Upper lobe of left lung (tissue), 6 donors: ENCODE measurements at places on chromosomes 6 and 20.
A peak's percentile ranks its signal among the peaks of the same experiment; 100 is the strongest.

DNA sequence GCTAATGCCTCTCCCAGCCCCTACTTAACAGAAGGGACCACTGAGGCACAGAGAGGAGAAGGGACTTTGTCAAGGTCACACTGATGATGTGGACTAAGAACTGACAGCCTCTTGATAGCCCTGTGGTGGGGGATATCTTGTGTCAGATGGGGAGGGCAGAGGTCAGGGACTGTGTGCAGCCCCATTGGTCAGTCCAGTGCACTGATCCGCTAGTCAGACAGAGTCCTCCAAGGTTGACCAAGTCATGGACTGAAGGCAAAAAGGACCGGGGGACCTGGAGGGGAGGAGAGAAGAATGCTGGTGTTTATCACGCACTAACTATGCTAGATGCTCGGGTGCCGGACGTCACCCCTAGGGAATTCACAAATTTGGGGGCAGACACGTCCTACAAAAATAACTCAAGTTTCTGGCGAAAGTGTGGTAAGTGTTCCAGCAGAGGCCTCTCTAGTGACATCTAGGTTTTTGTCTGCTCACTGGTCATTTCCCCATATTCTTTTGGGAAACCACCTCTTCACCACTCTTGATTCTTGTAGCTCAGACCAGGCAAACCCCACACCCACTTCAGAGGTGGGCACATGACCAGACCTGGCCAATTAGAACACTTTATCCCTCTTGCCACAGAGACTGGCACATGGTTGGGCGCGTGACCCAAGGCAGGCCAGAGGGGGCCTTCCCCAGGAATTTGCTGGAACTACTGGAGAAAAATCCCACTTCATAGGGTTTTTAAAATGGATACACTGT, 21.0 kb downstream of the TCF15 start:
- H3K36me3 ChIP-seq = no peaks in the 10 kb centered on the region
- no peaks in the 10 kb centered on the region for H3K27me3 ChIP-seq
- no peak overlapping the region for H3K27ac ChIP-seq
- H3K4me1 ChIP-seq = no peaks in the 10 kb centered on the region
- H3K4me3 ChIP-seq = no peak overlapping the region

GRCh38 chr6:26598267-26598666, 1.5 kb downstream of the ABT1 start:
- no peaks in the 10 kb centered on the region for H3K27me3 ChIP-seq
- DNase-seq = no peak
- H3K27ac ChIP-seq = no peak overlapping the region
- no peak overlapping the region for H3K4me3 ChIP-seq
- H3K4me1 ChIP-seq = peaks cover 10% of the 10 kb centered on the region

DNA sequence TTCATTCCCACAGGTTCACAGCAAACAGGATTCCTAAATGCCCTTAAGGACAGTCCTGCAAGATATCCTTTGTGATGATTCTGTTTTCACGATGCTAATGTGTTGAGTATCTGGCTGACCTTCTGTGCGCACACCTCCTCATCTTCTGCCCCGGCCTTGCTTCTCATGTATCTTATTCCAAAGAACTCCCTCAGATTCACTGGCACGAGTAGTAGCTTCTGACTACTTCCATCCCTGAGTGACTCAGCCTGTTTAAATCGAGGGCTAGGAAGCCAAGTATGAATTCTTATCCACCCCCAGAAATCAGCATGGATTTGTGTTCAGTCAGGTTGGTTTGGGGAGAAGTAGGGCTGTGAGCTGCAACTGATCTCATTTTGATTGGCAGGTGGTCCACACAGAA, 190.2 kb upstream of the SNX9 start:
- H3K27me3 ChIP-seq = no peaks in the 10 kb centered on the region
- no peak for DNase-seq
- no peak overlapping the region for H3K4me3 ChIP-seq
- peaks cover 4% of the 10 kb centered on the region for H3K4me1 ChIP-seq
- no peaks in the 10 kb centered on the region for H3K36me3 ChIP-seq

GRCh38 chr20:25437153-25437581, 29.7 kb downstream of the GINS1 start:
- H3K27me3 ChIP-seq = no peaks in the 10 kb centered on the region
- no peak for DNase-seq
- H3K4me1 ChIP-seq = no peaks in the 10 kb centered on the region
- H3K36me3 ChIP-seq = no peaks in the 10 kb centered on the region
- H3K27ac ChIP-seq = no peak overlapping the region
- H3K4me3 ChIP-seq = no peak overlapping the region

GRCh38 chr6:47687432-47687831, 10.9 kb upstream of the ADGRF4 start:
- no peak for DNase-seq
- no peaks in the 10 kb centered on the region for H3K27me3 ChIP-seq
- H3K36me3 ChIP-seq = no peaks in the 10 kb centered on the region
- no peak overlapping the region for H3K27ac ChIP-seq
- H3K4me3 ChIP-seq = no peak overlapping the region

GRCh38 chr6:34143196-34143883, 2.5 kb downstream of the GRM4 start:
- peaks cover 21% of the 10 kb centered on the region for H3K4me1 ChIP-seq
- H3K4me3 ChIP-seq = no peak overlapping the region
- H3K36me3 ChIP-seq = no peaks in the 10 kb centered on the region
- DNase-seq = no peak
- peaks cover 59% of the 10 kb centered on the region for H3K27me3 ChIP-seq

DNA sequence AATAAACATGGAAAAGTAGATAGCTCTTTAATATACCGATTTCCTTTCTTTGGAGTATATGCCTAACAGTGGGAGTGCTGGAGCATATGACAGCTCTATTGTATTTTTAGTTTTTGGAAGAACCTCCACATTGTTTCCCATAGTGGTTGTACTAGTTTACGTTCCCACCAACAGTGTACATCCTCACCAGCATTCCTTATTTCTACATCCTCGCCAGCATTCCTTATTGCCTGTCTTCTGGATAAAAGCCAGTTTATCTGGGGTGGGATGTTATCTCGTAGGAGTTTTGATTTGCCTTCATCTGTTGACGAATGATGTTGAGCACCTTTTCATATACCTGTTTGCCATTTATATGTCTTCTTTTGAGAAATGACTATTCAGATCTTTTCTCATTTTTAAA, 2.6 kb downstream of the MICA start:
- no peak for DNase-seq
- H3K4me3 ChIP-seq = no peak overlapping the region
- H3K27me3 ChIP-seq = no peaks in the 10 kb centered on the region
- H3K27ac ChIP-seq = no peak overlapping the region
- no peaks in the 10 kb centered on the region for H3K36me3 ChIP-seq

DNA sequence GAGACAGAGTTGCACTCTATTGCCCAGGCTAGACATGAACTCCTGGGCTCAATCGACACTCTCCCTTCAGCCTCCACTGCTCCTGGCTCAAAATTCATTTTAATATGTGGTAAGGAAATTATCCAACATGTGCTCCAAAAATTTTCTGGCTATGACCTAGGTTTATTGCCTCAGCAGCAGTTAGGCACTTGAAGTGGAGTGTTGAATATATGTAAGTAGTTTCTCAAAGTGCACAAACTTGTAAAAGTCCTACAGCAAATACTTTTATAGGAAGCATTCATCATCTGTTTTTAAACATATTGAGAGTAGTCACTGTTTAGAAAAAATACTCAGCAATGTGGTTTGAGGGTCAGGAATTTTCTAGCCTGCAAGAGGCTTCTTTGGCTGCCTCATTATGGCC, 13.2 kb downstream of the FILIP1 start:
- no peak overlapping the region for H3K4me3 ChIP-seq
- no peaks in the 10 kb centered on the region for H3K27me3 ChIP-seq
- peaks cover 5% of the 10 kb centered on the region for H3K4me1 ChIP-seq
- no peak for DNase-seq
- H3K27ac ChIP-seq = no peak overlapping the region

GRCh38 chr6:155143029-155143577, 120.7 kb upstream of the CLDN20 start:
- H3K27ac ChIP-seq = no peak overlapping the region
- no peak for DNase-seq
- H3K4me3 ChIP-seq = no peak overlapping the region
- no peaks in the 10 kb centered on the region for H3K27me3 ChIP-seq
- H3K4me1 ChIP-seq = peaks cover 9% of the 10 kb centered on the region

DNA sequence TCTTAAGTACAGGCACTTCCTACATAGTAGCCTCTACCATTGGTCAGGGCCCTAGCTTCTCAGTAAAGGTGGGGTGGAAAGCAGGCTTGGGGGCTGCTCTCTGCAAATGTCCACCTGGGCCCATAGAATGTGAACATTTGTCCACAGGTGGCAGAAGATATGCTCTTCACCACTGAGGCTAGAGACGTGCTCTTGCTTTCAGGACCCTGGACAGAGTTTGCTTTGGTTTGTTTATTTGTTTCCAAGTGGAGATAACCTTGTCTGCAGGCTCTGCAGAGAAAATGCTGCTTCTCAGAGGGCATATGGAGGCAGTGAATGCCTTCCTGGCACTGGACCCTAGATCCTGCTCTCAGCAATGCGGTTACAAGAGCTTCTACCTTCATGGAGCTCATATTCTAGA, 129.0 kb downstream of the F13A1 start:
- H3K36me3 ChIP-seq = no peaks in the 10 kb centered on the region
- no peak overlapping the region for H3K4me3 ChIP-seq
- no peak overlapping the region for H3K27ac ChIP-seq
- no peak for DNase-seq
- H3K4me1 ChIP-seq = no peaks in the 10 kb centered on the region

GRCh38 chr6:19664878-19665612, 172.1 kb upstream of the ID4 start:
- no peak overlapping the region for H3K4me3 ChIP-seq
- DNase-seq = no peak
- no peaks in the 10 kb centered on the region for H3K36me3 ChIP-seq
- no peak overlapping the region for H3K27ac ChIP-seq
- H3K4me1 ChIP-seq = no peaks in the 10 kb centered on the region

GRCh38 chr6:36641543-36641942, 37.0 kb upstream of the CDKN1A start:
- H3K4me1 ChIP-seq = peaks cover 8% of the 10 kb centered on the region
- H3K27ac ChIP-seq = no peak overlapping the region
- no peaks in the 10 kb centered on the region for H3K36me3 ChIP-seq
- DNase-seq = no peak
- H3K4me3 ChIP-seq = no peak overlapping the region

DNA sequence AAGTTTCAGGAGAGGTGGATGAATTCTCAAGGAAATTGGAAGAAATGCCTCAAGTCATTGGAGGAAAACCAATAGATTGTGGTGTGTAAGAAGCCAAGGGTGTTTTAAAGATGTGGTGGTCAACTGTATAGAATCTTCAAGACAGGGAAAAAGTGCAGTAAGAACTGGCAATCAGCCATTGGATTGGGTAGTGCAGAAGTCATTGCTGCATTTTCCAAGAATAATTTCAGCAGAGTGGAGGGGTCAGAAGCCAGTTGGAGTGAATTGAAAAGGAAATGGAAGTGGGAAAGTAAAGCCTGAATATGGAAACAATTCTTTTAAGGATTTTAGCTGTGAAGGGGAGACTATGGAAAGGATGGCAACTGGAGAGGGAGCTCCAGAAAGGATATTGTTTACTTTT, 128.2 kb upstream of the TMEM170B start:
- H3K27ac ChIP-seq = no peak overlapping the region
- no peaks in the 10 kb centered on the region for H3K36me3 ChIP-seq
- H3K27me3 ChIP-seq = no peaks in the 10 kb centered on the region
- peaks cover 15% of the 10 kb centered on the region for H3K4me1 ChIP-seq
- no peak overlapping the region for H3K4me3 ChIP-seq

GRCh38 chr20:5829241-5829809, 79.1 kb downstream of the SHLD1 start:
- H3K36me3 ChIP-seq = no peaks in the 10 kb centered on the region
- no peak for DNase-seq
- H3K27ac ChIP-seq = no peak overlapping the region
- no peaks in the 10 kb centered on the region for H3K27me3 ChIP-seq
- no peak overlapping the region for H3K4me3 ChIP-seq

GRCh38 chr6:119205911-119206618, 127.6 kb upstream of the FAM184A start:
- H3K4me3 ChIP-seq = no peak overlapping the region
- no peaks in the 10 kb centered on the region for H3K4me1 ChIP-seq
- peaks cover 10% of the 10 kb centered on the region for H3K36me3 ChIP-seq
- no peak for DNase-seq
- H3K27ac ChIP-seq = no peak overlapping the region

DNA sequence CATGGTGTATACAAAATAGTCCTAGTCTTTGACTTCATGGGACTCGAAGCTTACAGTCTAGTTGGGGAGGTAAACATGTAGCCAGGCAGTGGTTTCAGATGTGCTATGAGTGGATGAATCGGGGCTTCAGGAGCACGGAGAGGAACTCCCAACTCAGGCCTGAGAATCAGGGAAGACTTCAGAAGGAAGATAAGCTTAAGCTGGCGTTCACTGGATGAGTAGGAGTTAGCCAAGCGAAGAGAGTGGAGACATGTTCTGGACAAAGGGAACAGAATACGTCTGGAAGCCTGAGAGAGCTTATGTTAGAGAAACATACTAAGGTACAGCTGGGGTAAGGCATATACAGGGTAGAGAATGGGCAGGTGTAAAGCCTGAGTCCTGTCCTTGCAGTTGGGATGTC, 8.8 kb downstream of the CARMIL1 start:
- H3K36me3 ChIP-seq = no peaks in the 10 kb centered on the region
- no peak overlapping the region for H3K4me3 ChIP-seq
- no peak for DNase-seq
- no peak overlapping the region for H3K27ac ChIP-seq

GRCh38 chr20:37356961-37357371, 11.0 kb downstream of the SRC start:
- no peak overlapping the region for H3K27ac ChIP-seq
- H3K27me3 ChIP-seq = no peaks in the 10 kb centered on the region
- H3K4me3 ChIP-seq = no peak overlapping the region
- peak; percentile 25 for DNase-seq

DNA sequence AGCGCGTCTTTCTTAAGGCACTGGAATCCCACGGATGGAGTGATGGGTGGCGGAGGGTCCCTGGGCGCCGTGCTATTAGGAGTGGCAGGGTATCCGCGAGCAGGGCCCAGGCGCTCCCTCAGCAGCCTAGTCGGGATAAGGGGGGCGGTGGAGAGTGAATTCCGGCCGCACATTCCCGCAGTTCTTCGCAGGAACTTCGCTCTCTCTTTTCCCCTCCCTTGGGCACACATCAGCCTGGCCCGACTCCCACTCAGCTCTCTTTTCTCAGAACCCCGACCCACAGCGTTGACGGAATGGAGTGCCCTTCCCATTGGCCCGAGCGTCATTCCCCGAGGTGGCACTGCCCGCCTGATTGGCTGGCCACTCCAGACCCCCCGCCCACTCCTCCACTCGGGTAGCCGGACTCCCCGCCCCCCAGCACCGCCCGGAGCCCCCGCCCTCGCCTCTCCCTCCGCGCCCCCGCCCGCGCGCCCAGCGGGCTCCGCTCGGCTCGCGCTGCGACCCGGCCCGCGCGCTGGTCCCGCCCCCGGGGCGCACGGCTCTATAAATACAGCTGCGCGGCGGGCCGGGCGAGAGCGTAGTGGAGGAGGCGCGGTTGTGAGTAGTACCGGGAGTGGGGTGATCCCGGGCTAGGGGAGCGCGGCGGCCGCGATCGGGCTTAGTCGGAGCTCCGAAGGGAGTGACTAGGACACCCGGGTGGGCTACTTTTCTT, at the start of gene ID4:
ID4 (plus strand) TSS at position 572 of the 712 bp plus-strand sequence. CDS start 385 bp downstream, outside the sequence.
- peaks cover 9% of the 10 kb centered on the region for H3K27me3 ChIP-seq
- DNase-seq = peak; percentile 93
- no peaks in the 10 kb centered on the region for H3K36me3 ChIP-seq
- H3K27ac ChIP-seq = peak within 1 kb of the TSS; percentile 92
- H3K4me3 ChIP-seq = peak within 1 kb of the TSS; percentile 69
